ENCODE measurements at places on chromosomes 3 and 15.

GRCh38 chr3:94612631-94613030 is 549.8 kb downstream of the NSUN3 start:
- DNase-seq: no peak

DNA sequence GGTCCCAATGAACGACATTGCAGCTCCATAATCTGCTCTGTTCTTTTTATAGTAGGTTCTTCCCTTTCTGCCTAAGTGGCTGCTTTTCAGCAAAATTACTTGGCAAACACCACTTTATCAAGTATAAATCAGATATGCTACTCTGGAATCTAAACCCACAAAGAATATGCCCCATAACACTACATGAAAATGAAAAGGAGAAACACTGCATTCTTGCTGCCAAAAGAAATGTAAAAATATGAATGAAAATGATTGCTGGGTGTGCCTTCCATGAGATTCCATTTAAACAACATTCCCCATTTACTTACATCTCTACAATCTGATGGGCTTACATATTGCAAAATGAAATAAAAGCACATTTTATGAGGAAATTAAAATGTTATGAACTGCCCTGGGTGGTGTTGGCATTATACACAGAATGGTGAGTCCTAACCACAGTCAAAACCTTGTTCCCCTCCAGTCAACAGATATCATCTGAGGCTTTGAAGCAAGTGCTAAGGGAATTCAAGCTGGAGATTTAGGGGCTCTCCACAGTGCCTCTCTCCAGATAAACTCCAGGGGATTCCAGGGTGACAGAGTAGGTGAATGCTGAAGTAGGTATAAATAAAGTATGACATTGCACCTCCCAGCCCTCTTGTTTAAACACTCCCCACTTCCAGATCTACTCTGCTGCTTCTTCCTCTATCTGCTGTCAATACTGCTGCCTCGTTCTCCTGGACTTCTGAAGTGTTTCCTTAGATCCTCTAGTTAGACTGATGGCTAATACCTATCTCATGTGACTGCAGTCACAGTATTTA is 136.5 kb downstream of the RORA start:
- no peak for DNase-seq

DNA sequence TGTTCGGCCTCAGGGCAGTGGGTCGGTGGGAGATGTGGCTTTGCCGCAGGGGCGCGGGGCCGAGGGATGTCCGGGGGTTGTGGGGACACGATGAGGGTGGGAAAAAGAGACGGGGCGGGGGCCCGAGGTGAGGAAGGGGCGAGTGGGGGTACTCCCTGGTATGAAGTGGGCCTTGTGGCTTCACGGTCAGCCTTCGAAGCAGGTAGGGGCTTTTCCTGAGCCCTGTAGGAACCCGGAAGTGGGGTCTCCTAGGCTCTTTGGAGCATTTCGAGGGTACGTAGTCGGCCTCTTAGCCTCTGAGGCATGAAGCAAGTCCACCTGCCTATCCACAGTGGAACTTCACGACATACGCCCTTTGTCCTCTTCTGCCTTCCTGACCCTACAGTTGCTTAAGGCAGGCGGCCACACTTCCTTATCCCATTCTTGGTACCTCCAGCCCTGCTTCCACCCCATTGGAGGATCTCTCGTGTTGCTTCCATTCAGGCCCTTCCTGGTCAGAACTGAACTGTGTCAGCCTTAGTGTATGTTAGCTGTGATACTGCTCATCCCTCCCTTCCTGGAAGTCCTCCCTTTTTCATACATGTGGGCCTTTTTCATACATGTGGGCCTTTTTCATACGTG is 389 bp downstream of the ARPC4 start:
- DNase-seq: no peak

GRCh38 chr3:125693887-125694286 is 98.6 kb upstream of the OSBPL11 start:
- no peak for DNase-seq

- no peak for DNase-seq
Measured at GRCh38 chr3:144652573-144652972, 681.0 kb downstream of the DIPK2A start.

DNA sequence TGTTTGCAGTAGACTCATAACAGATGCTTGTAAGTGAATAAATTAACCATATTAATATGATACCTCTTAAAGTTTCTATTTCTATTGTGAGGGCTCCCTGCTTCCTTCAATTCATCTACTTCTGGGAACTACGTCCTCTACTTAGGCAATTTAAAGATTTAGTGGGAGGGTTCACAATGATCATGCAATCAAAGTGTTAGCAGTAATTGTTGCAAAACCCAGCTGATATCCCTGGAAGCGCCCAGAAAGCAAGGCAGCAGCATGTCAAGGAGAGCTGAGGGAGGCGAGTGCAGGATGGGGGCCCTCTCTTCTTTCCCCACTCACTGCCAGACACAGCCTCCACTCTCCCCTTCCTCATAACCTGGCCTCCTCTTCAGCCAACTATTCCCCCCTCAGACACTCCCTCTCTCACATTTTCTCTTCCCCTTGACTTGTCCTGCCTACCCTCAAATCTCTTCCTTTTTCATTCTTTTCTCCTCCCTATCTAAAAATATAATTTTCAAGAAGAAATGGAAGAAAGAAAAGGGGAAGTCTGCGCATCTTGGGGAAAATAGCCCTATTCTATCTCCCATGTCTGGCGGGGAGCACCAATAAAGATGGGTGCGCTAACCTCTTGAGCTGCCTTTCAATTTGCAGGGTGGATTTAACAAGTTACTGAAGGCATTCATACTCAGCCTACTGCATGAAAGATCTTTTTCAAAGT is 6.6 kb downstream of the TMEM212 start:
- no peak for DNase-seq
